ENCODE measurements at places on chromosomes 11 and 22. TPM values are rescaled to one million over a fixed set of nuclear protein-coding genes. Genes with fewer than 3 reads are reported as not detected.

SLC35F2 gene
- 29.3 TPM for total RNA-seq

- DNase-seq: no peak
Observed at GRCh38 chr11:5671831-5672230, 13.0 kb downstream of the TRIM5 start.

DNA sequence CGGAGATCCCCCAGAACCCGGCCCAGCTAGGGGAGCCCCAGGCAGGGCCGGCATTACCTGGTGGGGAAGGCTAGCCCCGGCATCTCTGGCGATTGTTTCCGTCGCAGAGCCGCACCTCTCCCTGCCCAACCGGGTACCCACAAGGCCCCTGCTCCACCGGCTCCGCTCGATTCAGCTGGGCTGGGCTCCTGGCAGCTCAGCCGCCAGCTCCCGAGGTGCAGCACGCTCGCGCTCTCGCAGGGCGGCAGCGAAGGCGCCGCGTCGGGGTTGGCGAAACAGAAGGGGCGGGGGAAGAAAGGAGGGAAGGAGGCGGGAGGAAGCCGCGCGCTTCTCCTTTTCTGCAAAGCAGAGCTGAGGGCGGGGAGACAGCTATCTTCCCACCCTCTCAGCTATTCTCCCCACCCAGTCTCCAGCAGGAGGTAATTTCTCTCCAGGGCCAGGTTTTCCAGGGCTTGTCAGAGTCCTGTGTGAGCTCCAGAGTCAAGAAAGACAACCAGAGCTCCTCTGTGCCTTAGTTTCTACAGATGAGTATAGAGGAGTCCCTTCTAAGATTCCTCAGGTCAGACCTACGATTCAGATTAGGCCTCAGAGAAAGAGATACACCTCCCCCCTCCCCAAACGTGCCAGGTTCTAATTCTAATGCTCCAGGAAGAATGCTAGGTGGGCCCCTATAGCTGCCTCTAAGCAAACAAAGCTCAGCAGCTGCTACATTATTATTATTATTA is 62.0 kb downstream of the PAK1 start:
- peak; percentile 88 for DNase-seq

DNA sequence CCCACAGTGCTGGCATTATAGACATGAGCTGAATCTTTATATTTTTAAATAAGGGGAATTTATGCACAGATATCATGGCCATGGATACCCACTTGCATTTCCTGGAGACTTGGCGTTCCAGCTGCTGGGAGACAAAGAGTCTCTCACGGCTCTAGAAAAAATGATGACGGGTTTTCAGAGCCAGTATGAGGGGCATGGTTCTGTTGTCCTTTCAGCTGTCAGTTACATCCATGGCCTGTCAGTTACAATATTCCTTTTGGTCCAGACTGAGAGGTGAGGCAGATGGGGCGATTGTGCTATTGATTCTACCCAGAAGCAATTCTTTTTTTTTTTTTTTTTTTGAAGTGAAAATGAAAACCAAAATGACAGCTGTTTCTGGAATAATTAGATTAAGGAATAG is 29.7 kb downstream of the USH1C start:
- DNase-seq: no peak

TCN1 gene
- 10.6 TPM for total RNA-seq

P4HA3 gene
- 0.06 TPM for total RNA-seq

GRCh38 chr11:45273509-45273908 is 12.6 kb downstream of the SYT13 start:
- DNase-seq: peak; percentile 77

CASP1 gene
- total RNA-seq: not detected

SLC22A25 gene
- not detected for total RNA-seq

MS4A6A gene
- total RNA-seq: not detected

DNA sequence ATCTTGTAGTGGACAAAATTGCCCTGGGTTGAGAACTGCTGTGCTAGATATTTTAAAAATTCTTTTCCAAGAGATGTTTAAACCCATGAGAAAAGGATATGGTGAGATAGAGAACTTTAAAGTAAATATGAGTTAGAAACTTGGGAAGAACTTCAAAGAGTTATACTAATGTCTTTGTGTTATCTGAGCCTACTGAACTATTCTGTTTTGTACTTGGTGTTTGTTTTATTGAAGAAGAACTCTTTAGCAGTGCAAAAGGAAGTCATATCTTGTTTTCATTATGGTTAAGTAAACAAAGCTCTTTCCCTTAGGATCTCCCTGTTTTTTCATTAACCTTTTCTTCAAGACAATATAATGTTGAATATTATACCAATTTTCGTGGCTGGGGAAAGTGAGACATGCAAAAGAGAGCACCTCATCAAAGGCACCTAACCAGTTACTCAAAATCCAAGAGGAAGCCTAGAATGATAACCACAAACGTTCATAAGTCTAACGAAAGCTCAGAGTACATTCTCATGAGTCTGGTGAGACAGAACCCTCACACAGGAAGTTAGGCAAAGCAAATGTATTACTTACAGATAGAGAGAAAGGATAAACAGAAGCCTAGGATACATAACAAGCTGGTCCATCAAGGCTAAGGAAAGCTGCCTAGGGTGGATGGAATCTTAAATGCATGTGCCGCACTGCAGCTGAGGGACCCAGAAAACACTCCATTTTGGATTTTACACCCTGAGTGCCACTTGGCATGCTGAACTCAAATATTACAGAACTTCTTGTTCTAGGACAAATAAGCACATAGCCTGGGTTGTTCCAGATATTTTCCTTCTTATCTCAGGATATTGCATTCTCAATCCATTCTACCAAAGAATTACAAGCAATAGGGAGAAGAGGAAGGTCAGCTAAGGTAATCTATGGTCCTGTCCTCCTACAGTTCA is 112.5 kb upstream of the ANO3 start:
- no peak for DNase-seq

- peak; percentile 22 for DNase-seq
Observed at GRCh38 chr11:105553025-105553424, 56.8 kb upstream of the GRIA4 start.

PRG3 gene
- total RNA-seq: not detected

GRCh38 chr11:61828629-61829407 is 718 bp downstream of the FADS2 start:
- DNase-seq: no peak

GRCh38 chr11:35845860-35846259 is 98.0 kb upstream of the LDLRAD3 start:
- no peak for DNase-seq

CRY2 gene
- 11.1 TPM for total RNA-seq

DNA sequence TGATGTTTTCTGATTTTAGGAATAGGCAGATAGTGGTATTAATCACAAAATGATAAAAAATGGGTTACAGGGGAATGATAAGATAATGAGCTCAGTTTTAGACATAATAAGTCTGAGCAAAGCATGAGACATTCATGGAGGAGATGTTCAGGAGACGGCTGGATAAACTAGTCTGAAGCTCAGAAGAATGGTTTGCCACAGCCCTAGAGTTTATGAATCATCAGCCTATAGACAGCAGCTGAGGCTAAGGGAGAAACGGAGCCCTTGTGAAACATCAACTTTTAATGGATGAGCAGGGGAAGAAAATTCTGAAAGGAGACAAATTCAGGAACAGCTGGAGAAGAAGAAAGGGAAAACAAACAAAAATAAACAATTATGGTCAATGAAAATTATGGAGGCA is 87.2 kb downstream of the RELT start:
- DNase-seq: no peak

DNA sequence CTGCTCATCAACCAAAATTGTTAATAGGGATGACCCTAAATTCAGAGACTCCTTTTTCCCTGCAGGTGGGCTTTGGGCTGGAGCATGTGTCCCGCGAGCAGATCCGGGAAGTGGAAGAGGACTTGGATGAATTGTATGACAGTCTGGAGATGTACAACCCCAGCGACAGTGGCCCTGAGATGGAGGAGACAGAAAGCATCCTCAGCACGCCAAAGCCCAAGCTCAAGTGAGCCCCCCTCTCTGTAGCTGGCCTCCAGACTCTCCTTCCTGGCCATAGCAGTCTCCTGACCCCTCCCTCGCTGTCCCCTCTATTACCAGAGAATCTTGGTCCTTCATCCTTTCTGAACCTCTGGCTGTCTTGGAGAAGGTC is 47.9 kb upstream of the RAB1B start:
- no peak for DNase-seq

DNA sequence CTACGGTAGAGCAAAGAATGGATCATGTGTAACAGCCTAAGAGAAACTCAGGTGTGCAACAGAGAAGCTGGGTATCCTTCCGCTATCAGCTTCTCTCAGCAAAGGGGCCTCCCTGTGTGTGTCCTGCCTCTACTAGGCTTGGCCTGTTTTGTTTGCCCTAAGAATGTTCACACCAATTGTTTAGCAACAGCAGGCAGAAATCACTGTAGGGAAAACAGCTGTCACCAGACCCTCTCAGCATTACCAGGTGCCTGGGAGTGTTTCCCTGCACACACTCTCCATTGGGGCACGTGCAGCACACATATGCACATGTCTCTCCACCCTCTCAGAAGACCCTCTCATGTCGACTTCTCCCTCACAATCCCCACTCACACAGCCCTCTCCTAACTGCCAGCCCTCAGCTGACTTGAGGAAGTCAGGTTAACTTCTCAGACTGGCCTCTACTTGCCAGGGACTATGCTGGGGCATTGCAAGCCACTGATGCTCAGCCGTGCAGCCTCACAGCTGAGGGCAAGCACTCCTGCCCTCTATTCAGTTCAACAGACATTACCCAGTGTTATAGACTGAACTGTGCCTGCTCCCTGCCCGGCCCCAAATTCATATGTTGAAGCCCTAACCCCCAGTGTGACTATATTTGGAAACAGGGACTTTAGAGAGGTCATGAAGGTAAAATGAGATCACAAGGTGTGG is 97.6 kb downstream of the TRIM29 start:
- no peak for DNase-seq

GRCh38 chr11:23112987-23113886 is 253.0 kb upstream of the CCDC179 start:
- peak; percentile 36 for DNase-seq

DNA sequence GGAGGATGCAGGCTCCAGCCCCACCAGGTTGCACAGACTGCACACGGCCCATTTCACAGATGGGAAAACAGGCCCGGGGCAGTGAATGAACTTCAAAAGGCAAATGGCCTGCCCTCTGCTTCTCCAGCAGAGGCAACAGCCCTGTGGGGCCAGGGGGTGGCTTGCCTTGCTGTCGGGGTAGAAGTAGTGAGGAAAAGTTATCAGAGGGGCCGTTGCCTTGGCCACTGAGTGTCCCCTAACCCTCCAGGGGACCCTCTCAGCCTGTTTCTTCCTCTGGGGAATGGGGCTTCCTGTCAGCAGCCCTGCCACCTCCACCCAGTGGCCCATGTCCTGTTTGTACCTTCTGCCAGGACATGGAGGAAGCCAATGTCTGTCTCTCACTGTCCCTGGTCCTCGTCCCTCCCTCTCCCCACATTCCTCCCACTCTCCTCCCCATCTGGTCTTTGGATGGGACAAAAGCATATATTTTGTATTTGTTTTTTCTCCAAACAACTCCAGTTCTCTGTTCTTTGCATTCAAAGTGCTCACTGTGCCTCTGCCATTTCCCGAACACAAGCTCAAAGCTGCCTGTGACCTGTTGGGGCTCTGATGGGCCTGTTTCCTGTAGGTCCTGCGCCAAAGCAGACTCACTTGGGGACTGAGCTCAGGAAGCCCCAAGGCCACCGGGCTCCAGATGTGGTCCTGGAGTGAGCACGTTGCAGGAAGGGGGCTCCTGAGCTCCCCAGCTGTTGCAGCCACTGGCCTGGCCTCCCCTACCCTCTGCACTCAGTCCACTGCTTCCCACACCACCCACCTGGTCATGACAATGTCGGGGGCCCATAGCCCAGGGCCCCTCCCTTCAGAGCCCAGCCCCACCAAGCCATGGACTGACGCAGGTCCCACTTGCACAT is 9.5 kb downstream of the MAP4K2 start:
- DNase-seq: no peak

DNA sequence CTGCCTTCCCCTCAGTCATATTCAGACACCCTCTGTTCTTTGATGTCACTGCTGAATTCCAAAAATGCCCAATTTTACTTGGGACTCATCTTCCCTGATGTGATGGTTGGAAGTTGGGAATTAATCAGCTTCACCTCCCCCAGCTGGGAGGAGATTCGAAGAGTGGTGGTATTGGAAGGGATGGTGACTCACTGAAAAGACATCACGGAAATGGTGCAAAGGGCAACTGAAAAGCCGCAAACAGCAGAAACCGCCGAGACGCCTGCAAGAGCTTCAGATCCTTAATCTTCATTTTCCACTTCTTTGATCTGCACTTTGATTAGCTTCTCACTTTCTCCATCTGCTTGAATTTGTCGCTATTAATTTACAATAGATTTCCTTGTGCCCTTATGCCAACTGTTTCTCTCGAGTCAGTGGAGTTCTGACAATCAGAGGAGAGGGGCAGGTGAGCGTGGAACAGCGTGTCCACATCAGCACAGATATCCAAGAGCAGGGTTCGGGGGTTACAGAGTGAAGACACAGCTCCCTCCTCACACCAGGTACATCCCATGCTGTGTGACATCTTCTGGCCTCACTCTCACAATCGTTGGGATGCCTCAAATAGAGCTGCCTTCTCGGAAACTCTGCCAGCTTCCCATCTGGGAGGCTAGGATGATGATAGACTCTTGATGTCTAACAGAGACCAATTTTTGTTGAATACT is 325.4 kb downstream of the BRD1 start:
- DNase-seq: peak; percentile 80

- DNase-seq: no peak
Observed at GRCh38 chr11:33405834-33406602, 148.8 kb downstream of the HIPK3 start.

DNA sequence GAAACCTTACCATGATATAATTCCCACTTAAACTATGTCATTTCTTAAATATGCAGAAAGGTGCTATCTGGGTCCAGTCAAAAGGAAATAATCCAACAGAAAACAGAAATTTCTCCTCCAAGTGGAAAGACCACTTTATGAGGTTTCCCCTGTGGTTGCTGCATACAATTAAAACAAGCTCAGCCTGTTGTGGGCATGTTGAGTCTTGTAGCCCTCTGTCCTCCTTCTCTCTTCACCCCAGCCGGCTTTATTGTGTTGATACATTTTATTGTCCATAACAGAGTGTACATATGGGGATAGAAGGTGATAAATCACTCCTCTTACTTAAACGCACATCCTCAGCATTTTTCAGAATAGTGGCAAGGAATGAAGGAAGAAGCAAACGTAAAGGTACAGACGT is 126.0 kb upstream of the MTNR1B start:
- DNase-seq: no peak

- DNase-seq: no peak
Observed at GRCh38 chr11:28337701-28338100, 229.5 kb downstream of the METTL15 start.

DNA sequence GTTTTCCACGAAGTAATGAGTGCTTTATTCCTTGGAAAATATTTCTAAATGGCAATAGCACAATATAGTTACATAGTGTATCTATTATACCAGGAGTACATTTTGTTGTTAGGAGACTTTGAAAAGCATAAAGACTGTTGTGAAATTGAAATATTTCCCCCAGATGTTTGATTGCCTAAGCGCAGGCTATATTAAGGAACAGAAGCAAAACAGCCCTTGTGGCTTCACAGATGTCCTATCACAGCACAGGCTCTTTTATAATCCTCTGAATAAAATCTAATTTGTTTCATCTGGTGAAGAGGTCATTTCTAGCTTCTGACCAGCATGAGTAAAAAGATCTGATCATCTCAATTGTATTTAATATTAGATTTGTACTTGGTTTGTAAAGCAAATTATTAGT is 48.2 kb downstream of the BSX start:
- DNase-seq: no peak

TBX10 gene
- not detected for total RNA-seq

- DNase-seq: peak; percentile 41
Observed at GRCh38 chr11:66119348-66120133, 49.5 kb downstream of the PACS1 start.

Data from Caki2 (cell line).